ENCODE measurements at places on chromosomes 16 and 17.

DNA sequence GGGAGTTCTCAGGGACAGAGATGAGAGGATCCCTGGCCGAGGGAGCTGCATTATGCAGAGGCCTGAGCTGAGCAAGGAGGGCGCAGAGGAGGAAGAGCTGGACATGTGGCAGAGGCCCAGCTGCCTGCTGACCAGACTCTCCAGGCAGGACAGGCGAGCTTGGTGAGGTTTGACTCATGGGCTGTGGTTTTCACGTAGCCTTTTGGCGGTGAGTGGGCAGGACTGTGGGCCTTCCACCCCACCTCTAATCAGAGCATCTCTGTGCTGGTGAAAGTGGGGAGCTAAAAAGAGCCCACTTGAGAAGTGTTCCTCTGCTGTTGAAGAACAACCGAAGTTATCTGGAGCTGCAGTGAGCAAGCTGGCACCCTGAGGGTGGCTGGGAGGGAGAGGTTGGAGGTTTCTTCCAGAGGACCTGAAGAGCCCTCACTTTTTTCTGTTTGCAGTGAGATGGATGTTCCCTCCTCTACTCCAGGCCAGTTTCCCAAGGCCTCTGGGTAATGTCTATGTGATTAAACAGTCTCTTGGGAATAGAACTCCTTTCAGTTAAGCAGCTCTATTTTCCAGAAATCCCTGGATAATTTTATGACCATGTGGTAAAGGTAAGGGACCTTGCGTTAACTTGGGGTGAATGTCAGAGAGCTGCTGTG, 11.9 kb downstream of the EPN2 start:
- DNase-seq, result no peak

DNA sequence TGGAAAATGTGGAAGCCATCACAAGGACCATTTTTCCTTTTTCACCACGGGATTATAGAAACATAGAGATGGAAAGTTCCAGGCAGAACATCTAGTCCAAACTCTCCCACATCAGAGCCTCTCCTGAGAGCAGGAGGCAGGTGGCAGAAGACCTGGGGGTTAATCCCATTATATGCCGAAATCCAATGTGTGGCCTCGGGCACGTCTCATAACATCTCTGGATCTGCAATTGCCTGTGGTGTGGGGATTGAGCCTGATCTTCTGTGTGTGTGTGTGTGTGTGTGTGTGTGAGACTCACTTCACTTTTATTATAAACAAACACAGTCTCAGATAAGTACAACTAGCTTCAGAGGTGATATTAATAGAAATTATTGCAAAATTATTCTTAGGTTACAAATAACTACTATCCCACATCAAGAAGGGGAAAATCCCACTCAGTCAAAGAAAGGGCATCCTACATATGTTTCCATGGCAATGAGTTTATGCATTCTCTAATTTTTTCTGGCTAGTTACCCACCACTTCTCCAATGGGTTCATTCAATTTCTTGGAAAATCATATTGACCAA, 199.1 kb downstream of the FOXL1 start:
- DNase-seq, result no peak

DNA sequence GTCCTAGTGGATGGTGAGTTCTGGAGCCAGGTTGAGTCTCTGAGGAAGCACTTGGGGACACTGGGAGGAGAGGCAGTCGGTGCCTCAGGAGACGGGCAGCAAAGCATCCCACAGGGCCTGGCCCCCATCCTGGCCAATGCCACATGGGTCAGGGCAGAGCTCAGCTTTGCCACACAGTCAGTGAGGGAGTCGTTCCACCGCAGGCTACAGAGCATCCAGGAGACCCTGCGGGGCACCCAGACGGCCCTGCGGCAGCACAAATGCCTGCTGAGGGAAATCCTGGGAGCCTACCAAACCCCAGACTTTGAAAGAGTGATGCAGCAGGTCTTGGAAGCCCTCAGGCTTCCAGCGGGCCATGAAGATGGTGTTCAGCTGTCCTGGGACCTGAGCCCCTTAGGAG, 39.7 kb downstream of the PLD6 start:
- DNase-seq, result no peak

DNA sequence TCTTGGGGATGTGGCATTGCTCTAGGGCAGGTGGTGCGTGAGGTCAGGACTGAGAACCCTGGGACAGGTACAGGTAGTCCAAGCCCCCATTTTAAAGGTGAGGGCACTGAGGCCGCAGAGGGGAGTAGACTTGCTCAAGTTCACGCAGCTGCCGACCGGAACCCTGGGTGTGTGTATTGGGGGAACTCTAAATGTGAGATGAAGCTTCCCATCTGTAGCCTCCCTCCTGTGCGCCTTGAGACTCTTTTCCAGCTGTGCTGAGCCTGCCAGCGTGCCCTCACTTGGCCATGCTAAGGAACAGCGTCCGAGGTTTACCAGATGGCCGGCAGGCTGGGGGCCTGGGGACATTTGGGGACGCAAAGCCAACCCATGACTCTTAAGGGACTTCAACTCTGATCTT, 79.0 kb upstream of the CDC42EP4 start:
- DNase-seq, result no peak

DNA sequence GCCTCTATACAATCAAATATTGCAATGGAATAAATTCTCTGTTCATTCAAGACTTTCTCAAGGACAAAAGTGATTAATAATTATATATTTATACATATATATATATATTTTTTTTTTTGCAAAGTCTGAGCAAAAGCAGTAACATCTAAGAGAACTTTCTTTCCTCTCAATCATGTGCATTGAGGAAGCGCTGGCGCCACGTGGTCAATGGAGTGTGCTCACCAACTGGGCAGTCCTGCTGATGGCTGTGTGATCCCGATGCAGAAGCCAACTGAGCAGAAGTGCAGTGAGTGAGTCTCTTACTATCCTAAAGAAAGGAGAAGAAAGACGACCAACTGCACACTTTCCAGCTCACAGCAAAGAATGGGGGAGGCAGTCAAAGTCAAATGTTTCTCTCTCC, 37.2 kb upstream of the ULK2 start:
- DNase-seq, result no peak

GRCh38 chr17:1162116-1162855, 17.5 kb downstream of the ABR start:
- no peak for DNase-seq

DNA sequence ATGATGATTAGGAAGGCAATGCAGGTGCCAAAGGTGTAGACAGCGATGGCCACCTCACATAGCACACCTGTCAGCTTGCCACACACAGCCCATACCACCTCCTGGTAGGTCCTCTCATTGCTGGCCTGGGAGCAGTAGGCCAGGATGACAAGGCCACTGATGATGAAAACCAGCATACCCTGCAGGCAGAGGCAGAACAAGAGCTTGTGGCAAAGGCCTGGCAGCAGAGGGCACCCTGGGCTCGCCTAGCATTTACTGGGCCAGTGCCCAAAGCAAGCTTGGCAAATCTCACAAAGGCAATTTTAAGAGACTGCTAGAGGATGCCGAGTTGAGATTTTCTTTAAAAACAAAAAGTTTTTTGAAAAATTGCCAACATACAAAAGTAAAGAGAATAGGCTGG, 5.9 kb downstream of the SLC38A7 start:
- DNase-seq, result no peak

GRCh38 chr16:49726155-49726554, 129.8 kb downstream of the ZNF423 start:
- no peak for DNase-seq

GRCh38 chr17:4710693-4711634, 532 bp downstream of the ARRB2 start:
- DNase-seq, result peak; percentile 58

DNA sequence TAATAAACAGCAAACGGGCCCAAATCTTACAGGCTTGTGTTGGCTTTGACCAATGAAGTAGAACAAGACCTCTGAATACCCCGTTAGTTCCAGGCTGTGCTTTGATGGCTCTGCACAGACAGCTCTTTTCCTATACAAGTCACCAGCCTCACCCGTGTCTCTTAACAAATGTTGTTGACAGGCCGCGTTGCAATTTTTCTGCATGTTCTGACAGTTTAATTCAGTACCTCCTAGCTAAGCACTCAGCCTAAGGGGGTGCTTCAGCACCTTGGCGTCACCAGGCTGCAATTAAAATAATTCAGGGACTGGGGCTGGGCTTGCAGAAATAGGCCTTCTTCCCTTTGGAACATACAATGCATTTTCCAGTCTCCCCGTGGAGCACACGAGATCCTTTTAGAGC, 500.1 kb downstream of the MAF start:
- DNase-seq, result no peak

DNA sequence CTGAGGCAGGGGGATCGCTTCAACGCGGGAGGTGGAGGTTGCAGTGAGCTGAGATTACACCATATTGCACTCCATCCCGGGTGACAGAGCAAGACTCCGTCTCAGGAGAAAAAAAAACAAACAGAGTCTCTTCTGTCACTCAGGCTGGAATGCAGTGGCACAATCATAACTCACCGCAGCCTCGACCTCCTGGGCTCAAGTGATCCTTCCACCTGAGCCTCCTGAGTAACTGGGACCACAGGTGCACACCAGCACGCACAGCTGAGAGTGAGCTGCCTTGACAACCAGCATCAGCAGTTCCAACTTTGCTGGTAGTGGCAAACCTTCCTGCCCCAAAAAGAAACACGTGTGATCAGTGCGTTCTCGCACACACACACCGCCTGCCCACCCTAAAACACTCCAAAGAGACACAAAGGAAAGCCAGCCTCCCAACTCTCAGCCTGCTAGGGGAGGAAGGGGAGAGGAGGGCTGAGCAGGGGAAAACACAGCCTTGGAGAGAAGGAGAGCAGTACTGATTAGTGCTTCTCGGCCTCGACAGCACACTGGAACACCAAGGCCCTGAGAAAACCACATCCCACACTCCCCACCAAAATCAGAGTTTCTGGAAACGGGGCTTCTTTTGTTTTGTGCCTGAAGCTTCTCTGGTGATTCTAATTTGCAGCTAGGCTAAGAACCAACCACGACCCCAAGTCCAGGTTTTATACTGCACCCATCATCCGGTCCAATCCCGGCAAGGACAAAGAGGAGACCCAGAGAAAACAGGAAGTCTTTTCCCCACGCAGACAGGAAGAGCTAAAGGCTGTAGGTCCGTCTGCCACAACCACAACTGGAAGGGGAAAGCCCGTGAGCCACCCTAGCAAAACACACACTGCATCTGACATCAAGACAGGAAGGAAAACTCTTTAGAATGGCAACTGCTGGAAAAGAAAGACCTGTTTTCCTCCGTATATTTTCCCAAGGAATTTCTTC, 28.8 kb downstream of the ZCCHC14 start:
- peak; percentile 38 for DNase-seq

- no peak for DNase-seq
These were observed 98.1 kb downstream of the RGS9 start for GRCh38 chr17:65235284-65235683.

- no peak for DNase-seq
These were observed 141.9 kb upstream of the SDK2 start for GRCh38 chr17:73785958-73786743.

- DNase-seq, result no peak
These were observed 34.0 kb upstream of the PRKCA start for GRCh38 chr17:66268247-66268927.

DNA sequence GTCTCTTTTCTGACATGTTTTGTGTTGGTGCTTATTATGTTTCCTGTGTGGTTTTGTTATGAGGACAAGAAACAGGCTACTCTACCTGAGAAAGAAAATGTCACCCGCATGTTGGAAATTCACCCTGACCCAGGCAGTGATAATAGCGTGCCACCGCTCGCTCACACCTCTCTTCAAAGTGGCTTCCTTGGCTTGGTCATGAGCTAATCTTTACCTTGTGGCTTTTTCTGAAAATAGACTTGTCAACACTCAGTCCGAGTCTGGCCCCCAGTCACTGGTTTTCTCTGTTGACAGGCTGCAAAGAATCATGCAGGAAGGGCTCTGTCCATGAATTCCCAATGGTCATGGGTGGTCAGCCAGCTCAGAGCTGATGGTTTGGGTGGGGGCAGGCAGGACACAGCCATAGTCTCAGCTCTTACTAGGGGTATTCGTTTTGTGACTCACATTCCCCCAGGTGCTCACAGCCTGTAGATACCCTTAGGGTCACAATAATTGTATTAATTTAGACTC, 121.3 kb upstream of the CACNG5 start:
- DNase-seq, result no peak

DNA sequence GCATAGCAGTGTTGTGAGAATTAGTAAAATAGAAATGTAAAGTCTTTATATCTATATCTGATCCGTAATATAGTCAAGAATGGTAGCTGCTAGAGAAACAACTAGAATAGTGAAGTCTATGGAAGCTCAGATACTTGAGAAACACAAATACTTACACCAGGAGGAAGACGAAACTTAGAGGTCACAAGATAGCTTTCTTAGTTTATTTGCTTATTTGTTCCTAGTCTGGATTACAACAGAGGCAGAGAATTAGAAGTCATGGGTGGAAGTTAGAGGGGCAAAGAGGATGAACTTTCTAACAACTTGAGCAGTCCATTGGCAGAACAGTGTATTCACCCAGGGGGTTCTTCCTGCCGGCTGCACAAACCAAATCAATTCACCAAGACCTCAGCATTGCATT, 13.9 kb downstream of the GNGT2 start:
- no peak for DNase-seq

- DNase-seq, result no peak
These were observed 1.7 kb upstream of the MEOX1 start for GRCh38 chr17:43663383-43663782.

DNA sequence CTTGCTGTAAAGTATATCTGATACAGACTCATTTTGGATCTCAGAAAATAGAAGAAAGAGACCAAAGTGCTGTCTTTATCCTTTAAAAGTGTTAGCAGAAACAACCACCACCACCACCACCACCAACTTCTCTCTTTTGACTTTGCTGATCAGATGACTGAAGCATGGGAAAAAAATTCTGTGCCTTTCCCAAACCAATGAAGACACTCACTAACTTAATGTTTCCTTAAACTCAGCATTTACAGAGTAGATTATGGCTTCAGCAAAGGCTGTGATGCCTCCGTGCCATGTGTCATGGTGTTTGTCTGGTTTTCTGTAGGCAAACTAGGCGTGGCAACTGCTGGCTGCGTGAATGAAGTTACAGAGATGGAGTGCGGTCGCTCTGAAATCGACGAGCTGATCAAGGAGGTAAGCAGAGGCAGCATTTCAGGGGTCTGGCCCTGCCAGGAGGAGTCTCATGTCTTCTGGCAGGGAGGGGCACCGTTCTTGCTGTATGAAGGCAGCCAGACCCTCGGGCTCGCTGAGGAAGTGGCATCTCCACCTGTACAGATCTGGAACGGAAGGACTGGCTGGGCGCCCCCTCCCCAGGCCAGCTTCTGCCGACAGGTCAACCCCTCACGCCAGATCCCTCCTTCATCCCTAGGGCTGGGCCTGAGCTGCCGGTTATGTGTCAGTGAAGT, 12.4 kb downstream of the IRF8 start:
- DNase-seq, result no peak

DNA sequence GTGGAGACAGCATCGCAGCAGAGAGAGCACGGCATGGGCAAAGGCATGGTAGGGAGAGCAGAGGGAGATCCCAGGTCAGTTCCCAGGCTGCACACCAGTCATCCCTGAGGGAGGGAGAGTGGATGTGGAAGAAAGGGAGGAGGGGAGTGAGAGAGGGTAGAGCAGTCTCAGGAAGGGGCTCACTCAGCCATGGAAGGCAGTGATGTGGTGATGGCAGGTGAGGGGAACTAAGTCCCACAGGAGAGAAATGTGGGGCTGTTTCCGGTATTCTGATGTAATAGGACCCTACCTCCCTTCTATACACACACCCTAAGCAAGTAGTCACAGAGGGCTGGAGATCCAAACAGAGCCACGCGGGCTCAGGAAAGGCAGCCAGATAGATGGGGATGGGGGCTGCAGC, 500.3 kb upstream of the CDH11 start:
- DNase-seq, result no peak

- no peak for DNase-seq
These were observed 402.7 kb downstream of the SOX9 start for GRCh38 chr17:72523491-72523890.

All from CD4-positive, alpha-beta T cell treated with Interleukin-10 for 1 hour (primary cell).